Activated naive CD4-positive, alpha-beta T cell treated with Interleukin-2 at 50 U/mL for 16 hours (primary cell): ENCODE measurements at places on chromosomes 7 and 10.

GRCh38 chr7:94133460-94133859, 129.3 kb upstream of the BET1 start:
- no peak for DNase-seq

DNA sequence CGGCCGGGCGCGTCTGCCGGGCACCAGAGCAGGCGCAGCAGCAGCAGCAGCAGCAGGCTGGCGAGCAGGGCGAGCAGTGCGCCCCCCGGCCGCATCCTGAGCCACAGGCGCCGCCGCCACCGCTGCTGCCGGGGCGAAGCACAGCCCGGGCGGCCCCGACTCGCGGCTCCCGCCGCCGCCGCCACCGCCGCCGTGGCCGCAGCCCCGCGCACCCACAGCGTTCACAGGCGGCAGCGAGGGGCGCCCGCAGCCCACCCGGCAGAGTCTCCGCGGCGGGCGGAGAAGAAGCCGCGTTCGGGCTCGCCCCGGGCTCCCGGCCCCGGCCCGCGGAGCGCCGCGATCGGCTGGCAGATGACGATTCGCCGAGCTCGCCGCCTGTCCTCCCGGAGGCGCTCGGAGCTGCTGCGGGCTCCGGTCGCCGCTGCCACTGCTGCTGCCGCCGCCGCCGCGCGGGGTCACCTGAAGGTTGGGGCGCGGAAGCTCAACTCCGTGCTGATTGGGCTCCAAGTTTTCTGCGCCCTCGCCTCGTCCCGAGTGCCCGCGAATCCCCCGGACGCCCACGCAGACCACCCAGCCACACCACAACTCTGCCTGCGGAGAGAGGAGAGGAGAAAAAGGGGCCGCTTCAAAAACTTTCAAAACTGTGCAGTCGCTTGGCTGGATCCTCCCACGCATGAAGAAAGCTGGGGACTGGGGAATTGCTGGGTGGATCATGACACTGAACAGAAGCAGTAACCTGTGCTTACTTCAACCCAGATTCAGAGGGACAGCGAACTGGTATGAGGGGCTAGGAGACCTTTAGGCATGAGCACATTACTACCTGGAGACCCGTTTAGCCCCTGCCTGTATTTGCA, at the start of gene ST8SIA6:
TSS of gene ST8SIA6 (minus strand) at position 435 of the 854 bp plus-strand sequence. CDS start at position 95, 340 bp downstream.
- DNase-seq, result peak; percentile 49

- no peak for DNase-seq
Measured at GRCh38 chr10:100864978-100865377, 47.8 kb upstream of the SLF2 start.

DNA sequence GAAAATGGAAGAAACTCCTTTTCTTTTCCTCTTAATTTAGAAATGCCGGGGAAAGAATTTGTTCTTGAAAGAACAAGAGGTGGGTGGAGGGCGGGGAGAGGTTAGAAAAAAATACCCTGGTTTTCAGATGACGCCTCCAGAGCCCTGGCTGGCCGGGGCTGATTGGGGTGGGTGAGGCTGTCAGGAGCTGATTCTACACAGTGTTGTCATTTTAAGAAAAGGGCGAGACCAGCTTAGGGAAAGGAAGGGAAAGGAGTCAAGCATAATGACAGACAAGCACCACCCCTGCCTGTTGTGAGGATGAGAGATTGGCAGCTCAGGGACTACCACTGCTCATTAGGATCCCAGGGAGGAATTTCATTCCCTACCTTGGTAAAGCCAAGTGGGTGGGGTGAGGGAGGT, 9.9 kb upstream of the FAM180A start:
- DNase-seq, result no peak

GRCh38 chr10:80136134-80136571, 3.6 kb downstream of the PLAC9 start:
- no peak for DNase-seq

DNA sequence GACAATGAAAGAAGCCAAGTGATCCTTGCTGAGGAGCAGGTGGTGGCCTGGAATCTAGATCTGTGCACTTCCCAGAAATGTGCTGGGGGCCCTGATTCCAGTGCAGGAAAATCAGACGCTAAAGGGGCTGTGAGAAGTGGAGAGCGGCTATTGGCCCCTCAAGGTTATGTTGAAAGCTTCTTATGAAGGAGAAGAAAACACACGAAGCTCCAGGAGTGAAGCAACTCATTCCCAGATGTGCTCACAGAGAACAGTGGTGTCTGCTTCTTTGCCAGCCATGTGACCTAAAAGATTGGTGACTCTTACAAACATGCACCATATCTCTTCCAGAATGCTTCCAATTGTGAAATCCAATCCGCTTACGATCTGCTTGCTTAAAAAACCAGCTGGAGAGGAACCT, 679.3 kb upstream of the IGFBP3 start:
- no peak for DNase-seq

DNA sequence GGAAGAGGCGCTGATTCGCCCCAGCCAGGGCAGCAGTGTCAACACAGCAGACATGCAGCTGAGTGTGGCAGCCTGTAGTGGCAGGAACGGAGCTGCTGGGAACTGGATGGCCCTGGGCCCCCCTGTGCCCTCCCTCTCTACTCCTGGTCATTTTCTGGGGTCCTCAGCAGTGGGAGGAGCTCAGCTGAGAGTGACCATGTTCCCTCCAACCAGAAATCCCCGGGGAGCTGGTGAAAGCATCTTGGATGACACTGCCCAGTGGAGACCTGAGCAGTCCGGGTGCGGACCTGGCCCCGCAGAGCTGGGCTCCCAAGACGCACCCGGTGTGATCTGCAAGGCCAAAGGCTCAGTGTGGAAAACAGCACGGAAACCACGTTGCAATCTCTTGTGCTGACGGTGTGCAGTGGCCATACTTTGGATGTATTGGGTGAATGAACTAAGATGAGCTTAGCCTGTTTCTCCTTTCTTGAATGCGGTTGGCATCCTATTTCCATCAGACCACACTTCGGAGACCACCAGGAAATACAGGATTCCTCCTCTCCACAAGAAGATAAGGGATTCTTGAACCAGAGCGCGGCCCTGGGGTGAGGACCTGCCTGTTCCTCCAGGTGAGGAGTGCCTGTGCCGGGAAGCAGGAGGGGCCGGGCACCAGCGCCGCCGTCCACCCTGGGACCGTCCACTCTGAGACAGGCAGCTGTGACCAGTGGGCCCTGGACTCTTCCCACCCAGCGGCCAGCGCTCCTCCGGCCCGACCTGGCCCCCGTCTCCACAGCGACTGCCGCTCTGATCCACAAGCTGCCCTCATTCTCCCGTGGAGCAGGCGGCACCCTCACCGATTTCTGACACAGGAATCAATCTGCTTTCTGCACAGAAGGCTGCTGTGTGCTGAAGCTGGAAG, 93.5 kb upstream of the DIP2C start:
- no peak for DNase-seq

DNA sequence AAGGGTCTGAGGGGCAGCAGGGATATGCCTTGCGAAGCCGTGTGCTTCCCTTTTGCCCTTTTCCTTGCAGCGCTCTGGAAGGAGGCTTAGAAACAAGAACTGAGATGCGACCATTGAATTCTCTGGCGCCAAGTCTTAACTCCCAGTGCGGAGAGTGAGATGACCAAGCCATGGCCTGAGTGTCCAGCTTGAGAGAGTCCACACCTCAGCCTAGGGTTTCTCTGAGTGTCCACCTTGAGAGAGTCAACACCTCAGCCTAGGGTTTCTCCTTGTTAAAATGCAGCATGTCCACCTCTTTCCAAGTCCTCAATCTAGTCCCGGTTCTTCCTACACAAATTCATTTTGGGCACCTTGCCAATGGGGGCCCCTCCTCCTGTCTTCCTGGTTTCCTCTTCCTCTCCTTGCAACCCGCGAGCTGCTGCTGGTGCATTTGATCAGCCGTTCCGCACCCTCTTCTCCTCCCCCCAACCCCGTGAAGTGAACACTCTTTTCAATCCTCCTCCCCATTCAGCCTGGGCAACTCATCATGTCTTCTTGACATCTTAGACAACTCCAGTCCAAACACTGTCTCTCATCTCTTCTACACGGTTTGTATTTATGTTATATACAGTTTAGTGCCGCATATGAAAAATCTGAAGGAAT, 178.2 kb upstream of the PITRM1 start:
- DNase-seq, result no peak

- DNase-seq, result no peak
Measured at GRCh38 chr10:78286186-78286585, 252.5 kb downstream of the RPS24 start.
